Esophagus muscularis mucosa (tissue), 4 donors: ENCODE measurements at places on chromosomes 4 and X. TPM values are rescaled to one million over a fixed set of nuclear protein-coding genes. Genes with fewer than 3 reads are reported as not detected.

The SLC7A11 gene
- 0.19 TPM for total RNA-seq

The ASMT gene
- total RNA-seq: 0.32 TPM

The TCEAL6 gene
- total RNA-seq: 0.83 TPM

The PRSS12 gene
- total RNA-seq: 1.4 TPM

The MSANTD1 gene
- total RNA-seq: 0.46 TPM

The SEC31A gene
- 119 TPM for total RNA-seq

GRCh38 chr4:82362565-82362964 is 11.2 kb downstream of the HNRNPD start:
- peaks cover 99% of the 10 kb centered on the region for H3K4me1 ChIP-seq
- no peaks in the 10 kb centered on the region for H3K27me3 ChIP-seq
- H3K36me3 ChIP-seq: no peaks in the 10 kb centered on the region
- no peak overlapping the region for H3K4me3 ChIP-seq
- DNase-seq: no peak

GRCh38 chr4:150999086-150999485 is 16.0 kb downstream of the LRBA start:
- no peak overlapping the region for H3K4me3 ChIP-seq
- H3K27ac ChIP-seq: no peak overlapping the region
- H3K27me3 ChIP-seq: no peaks in the 10 kb centered on the region
- no peaks in the 10 kb centered on the region for H3K36me3 ChIP-seq
- no peak for DNase-seq

DNA sequence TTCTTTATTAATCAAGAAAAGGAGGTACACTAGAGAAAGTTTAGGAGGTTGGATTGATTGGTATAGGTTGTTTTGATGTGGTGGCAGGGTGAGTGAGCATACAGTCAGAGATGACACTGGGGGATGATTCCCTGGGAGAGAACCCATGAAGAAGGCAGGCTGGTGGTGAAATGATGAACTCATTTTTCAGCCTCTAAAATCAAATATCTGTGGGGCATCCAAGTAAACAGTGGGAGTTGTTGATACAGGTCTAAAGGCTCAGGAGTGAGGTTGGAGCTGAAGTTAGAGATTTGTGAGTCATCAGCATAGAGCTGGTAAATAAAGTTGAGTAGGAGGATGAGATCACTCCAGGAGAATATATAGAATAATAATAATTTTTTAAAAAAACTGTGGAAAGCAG is 10.0 kb upstream of the AP1S2 start:
- no peak overlapping the region for H3K27ac ChIP-seq
- DNase-seq: no peak
- no peaks in the 10 kb centered on the region for H3K36me3 ChIP-seq
- no peak overlapping the region for H3K4me3 ChIP-seq
- H3K27me3 ChIP-seq: no peaks in the 10 kb centered on the region

DNA sequence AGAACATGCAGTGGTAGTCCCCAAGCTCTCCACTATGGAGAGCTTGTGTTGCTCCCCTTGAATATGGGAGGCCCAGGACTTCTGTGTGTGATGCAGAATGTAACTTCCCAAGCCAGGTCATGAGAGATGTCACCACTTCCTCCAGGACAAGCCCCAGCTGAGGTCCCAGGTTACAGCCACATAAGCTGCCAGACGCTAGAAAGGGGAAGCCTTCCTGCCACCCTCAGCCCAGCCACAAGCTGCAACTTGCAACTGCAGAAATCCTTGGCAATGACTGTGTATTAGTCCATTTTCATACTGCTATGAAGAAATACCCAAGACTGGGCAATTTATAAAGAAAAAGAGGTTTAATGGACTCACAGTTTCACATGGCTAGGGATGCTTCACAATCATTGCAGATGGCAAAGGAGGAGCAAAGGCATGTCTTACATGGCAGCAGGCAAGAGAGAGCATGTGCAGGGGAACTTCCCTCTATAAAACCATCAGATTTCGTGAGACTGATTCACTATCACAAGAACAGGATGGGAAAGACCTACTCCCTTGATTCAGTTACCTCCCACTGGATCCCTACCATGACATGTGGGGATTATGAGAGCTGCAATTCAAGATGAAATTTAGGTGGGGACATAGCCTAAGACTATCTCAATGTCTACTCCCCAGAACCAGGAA is 91.5 kb upstream of the DHX15 start:
- no peaks in the 10 kb centered on the region for H3K27me3 ChIP-seq
- no peak overlapping the region for H3K27ac ChIP-seq
- no peak for DNase-seq
- no peak overlapping the region for H3K4me3 ChIP-seq
- H3K36me3 ChIP-seq: no peaks in the 10 kb centered on the region

GRCh38 chr4:1377606-1378261 is 28.5 kb downstream of the NKX1-1 start:
- no peak overlapping the region for H3K4me3 ChIP-seq
- H3K4me1 ChIP-seq: no peaks in the 10 kb centered on the region
- DNase-seq: no peak
- H3K36me3 ChIP-seq: peaks cover 78% of the 10 kb centered on the region
- no peaks in the 10 kb centered on the region for H3K27me3 ChIP-seq
- H3K27ac ChIP-seq: no peak overlapping the region

- H3K36me3 ChIP-seq: no peaks in the 10 kb centered on the region
- no peaks in the 10 kb centered on the region for H3K27me3 ChIP-seq
- no peak overlapping the region for H3K4me3 ChIP-seq
- no peaks in the 10 kb centered on the region for H3K4me1 ChIP-seq
- H3K27ac ChIP-seq: no peak overlapping the region
- no peak for DNase-seq
Observed at GRCh38 chrX:145727476-145727875, 90.2 kb upstream of the SLITRK2 start.

- no peak for DNase-seq
- peaks cover 28% of the 10 kb centered on the region for H3K4me1 ChIP-seq
- peak overlapping the region; percentile 79 for H3K27ac ChIP-seq
- peaks cover 30% of the 10 kb centered on the region for H3K36me3 ChIP-seq
- no peaks in the 10 kb centered on the region for H3K27me3 ChIP-seq
Observed at GRCh38 chrX:11111947-11112346, 815 bp downstream of the HCCS start.

- H3K4me1 ChIP-seq: no peaks in the 10 kb centered on the region
- no peak overlapping the region for H3K4me3 ChIP-seq
- H3K27me3 ChIP-seq: no peaks in the 10 kb centered on the region
- DNase-seq: no peak
- no peaks in the 10 kb centered on the region for H3K36me3 ChIP-seq
Observed at GRCh38 chr4:86661006-86661405, 66.9 kb downstream of the PTPN13 start.

DNA sequence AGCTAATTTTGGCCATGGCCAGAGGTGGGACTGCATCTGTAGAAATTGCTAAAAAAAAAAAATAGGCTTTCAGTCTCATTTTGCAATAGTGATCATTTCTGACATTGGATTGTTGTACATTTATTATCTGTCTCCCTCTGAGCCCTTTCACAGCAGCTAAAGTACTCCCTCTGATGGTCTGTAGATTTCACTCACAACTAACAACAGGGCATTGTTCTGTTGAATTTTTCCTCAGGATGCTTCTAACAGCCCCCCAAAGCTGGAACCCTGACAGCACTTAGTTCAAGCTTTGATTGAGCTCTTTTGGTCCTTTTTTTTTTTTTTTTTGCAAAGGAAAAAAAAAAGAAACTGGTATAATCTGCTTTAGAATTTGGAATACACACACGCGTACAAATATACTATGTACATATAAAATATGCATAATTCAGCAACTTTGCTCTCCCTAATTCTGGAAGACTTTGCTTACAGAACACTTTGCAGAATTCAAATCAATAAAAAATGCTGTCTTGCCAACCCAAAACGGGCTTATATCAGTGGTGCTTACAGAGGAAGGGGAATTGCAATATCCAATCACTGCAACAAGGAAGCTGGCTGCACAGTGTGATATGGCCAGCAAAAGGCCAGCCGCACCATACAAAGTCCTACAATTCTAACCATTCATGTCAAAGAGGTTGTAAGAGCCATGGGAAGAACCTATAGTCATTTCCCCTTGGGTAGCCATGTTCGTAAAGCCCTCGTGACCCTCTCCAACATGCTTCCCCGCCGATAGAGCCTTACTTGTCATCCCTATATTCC is 406.4 kb downstream of the SMARCA1 start:
- no peaks in the 10 kb centered on the region for H3K27me3 ChIP-seq
- no peaks in the 10 kb centered on the region for H3K36me3 ChIP-seq
- DNase-seq: no peak
- H3K4me3 ChIP-seq: no peak overlapping the region

- H3K27ac ChIP-seq: no peak overlapping the region
- no peak for DNase-seq
- H3K4me3 ChIP-seq: no peak overlapping the region
- H3K4me1 ChIP-seq: peaks cover 4% of the 10 kb centered on the region
- H3K36me3 ChIP-seq: no peaks in the 10 kb centered on the region
Observed at GRCh38 chrX:129525162-129525561, 1.9 kb upstream of the SMARCA1 start.

DNA sequence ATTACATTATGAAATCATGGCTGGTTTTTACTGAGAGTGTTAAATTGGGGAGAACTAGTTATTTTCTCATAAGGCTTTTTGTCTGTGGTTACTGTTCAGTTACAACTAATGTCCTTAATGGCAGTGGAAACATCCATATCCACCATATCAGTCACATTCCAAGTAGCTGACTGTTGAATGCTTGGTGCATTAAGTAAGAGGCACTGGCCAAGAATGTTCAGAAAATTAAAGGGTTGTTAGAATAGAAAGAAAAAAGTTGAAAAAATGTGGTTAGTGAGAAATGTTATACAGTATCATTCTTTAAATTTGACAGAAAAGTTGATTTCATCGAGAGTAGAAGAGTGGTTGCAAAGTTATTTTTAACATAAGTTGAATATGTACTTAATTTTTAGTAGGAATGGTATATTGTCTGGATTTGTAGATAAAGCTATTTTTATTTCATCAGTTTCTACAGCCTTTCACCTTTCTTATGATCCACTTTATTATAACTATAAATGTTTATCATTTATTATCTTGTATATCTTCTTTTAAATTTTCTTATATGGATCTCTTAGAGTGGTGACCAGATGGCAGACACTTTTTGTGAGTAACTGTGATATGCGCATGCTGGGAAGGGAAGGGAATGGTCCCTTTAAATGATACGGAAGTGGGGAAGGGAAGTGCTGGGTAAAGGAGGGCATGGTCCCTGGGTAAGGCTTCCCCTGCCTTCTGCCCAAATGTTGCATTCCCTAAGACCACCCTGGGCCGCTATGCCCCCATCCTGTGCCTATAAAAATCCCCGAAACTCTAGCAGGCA is 2407.1 kb downstream of the ARAP2 start:
- H3K36me3 ChIP-seq: no peaks in the 10 kb centered on the region
- H3K4me3 ChIP-seq: no peak overlapping the region
- DNase-seq: no peak

GRCh38 chrX:93354651-93355050 is 318.7 kb downstream of the NAP1L3 start:
- no peaks in the 10 kb centered on the region for H3K36me3 ChIP-seq
